AG04450 (cell line): ENCODE measurements at places on chromosomes 5 and 9. TPM values are rescaled to one million over a fixed set of nuclear protein-coding genes. Genes with fewer than 3 reads are reported as not detected.

The PHF24 gene
- not detected in 2 replicates for polyA plus RNA-seq

The ENHO gene
- 0.09 TPM in 1 of 2 replicates, not detected in the other for polyA plus RNA-seq

The WDR36 gene
- 39.9 and 56.1 TPM in 2 replicates for polyA plus RNA-seq

The FYB1 gene
- polyA plus RNA-seq: 0.01 TPM in 1 of 2 replicates, not detected in the other

The CENPP gene
- polyA plus RNA-seq: 2.2 and 4.4 TPM in 2 replicates

The SH3TC2 gene
- 1.3 and 1.6 TPM in 2 replicates for polyA plus RNA-seq

The TLX3 gene
- not detected in 2 replicates for polyA plus RNA-seq

The SPATA31A3 gene
- not detected in 2 replicates for polyA plus RNA-seq

The SOX30 gene
- 0.05 and 0.09 TPM in 2 replicates for polyA plus RNA-seq

The CDH9 gene
- not detected in 2 replicates for polyA plus RNA-seq

The FOXI1 gene
- not detected in 2 replicates for polyA plus RNA-seq

The PCDHGA6 gene
- 4.7 and 4.8 TPM in 2 replicates for polyA plus RNA-seq

The MSMP gene
- polyA plus RNA-seq: not detected in 2 replicates

The PCDHGA12 gene
- 3.4 and 4.3 TPM in 2 replicates for polyA plus RNA-seq

The ENG gene
- 17.2 and 34.2 TPM in 2 replicates for polyA plus RNA-seq

The CDH10 gene
- polyA plus RNA-seq: not detected in 2 replicates

The LCN1 gene
- not detected in 2 replicates for polyA plus RNA-seq

The ZFAND5 gene
- polyA plus RNA-seq: 195 and 224 TPM in 2 replicates

The SH2D3C gene
- not detected in 2 replicates for polyA plus RNA-seq

The COL27A1 gene
- 8.5 and 10.0 TPM in 2 replicates for polyA plus RNA-seq

The PLEKHG4B gene
- 0.24 and 0.37 TPM in 2 replicates for polyA plus RNA-seq

The ALDH7A1 gene
- polyA plus RNA-seq: 82.2 and 97.2 TPM in 2 replicates

The FRMPD1 gene
- not detected in 2 replicates for polyA plus RNA-seq

The MAPK9 gene
- polyA plus RNA-seq: 31.1 and 35.1 TPM in 2 replicates

The NUTM2F gene
- polyA plus RNA-seq: not detected in 2 replicates

The CER1 gene
- not detected in 2 replicates for polyA plus RNA-seq

The ABO gene
- not detected in 2 replicates for polyA plus RNA-seq

The MYMK gene
- not detected in 2 replicates for polyA plus RNA-seq

The GRHPR gene
- polyA plus RNA-seq: 96.1 and 126 TPM in 2 replicates

The FOXD4L3 gene
- not detected in 2 replicates for polyA plus RNA-seq

The DOCK8 gene
- polyA plus RNA-seq: 0.05 TPM in 1 of 2 replicates, not detected in the other

The CATSPER3 gene
- polyA plus RNA-seq: 0.21 and 0.22 TPM in 2 replicates

The ZCCHC10 gene
- polyA plus RNA-seq: 27.7 and 28.8 TPM in 2 replicates

The LIFR gene
- polyA plus RNA-seq: 12.7 and 18.6 TPM in 2 replicates

The ANKH gene
- polyA plus RNA-seq: 14.2 and 14.3 TPM in 2 replicates

The APC gene
- polyA plus RNA-seq: 16.0 and 25.7 TPM in 2 replicates

The GABRA1 gene
- not detected in 2 replicates for polyA plus RNA-seq

The LRRC19 gene
- not detected in 2 replicates for polyA plus RNA-seq

The GOLM1 gene
- polyA plus RNA-seq: 64.3 and 75.0 TPM in 2 replicates

The CD14 gene
- 0.29 and 0.71 TPM in 2 replicates for polyA plus RNA-seq

The PHYHD1 gene
- 9.3 and 11.6 TPM in 2 replicates for polyA plus RNA-seq

The FOXE1 gene
- 0.06 and 0.07 TPM in 2 replicates for polyA plus RNA-seq

The LHX3 gene
- not detected in 2 replicates for polyA plus RNA-seq

The ALDH1B1 gene
- 47.0 and 51.7 TPM in 2 replicates for polyA plus RNA-seq

The MARCHF3 gene
- polyA plus RNA-seq: 6.7 and 6.8 TPM in 2 replicates
